ENCODE measurements at places on chromosomes 2 and 18.

DNA sequence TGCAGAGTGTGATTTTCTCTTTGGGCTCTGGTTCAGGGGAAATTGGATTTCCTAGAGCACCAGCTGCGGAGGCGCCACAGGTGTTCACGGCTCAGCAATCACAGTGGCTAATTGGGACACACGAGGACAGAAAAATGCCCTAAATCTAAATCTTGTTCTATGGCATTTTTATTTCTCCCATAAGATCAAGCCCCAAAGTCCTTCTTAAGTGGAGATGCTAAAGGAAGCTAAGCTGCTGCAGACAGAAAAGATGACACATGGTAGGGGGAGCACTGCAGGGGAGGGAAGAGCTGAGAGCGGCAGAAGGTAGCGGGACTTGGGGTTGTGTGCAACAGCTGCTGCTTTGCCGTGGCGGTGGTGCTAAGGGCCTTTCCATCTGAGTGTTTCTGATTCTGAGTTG, 280.6 kb downstream of the MYT1L start:
- no peak for DNase-seq

- no peak for DNase-seq
Observed at GRCh38 chr2:143700865-143701264, 571.6 kb downstream of the ARHGAP15 start.

GRCh38 chr2:8212239-8212638, 469.6 kb upstream of the ID2 start:
- no peak for DNase-seq

- no peak for DNase-seq
Observed at GRCh38 chr2:39704540-39704939, 38.8 kb downstream of the TMEM178A start.

- DNase-seq = no peak
Observed at GRCh38 chr2:232999354-232999753, 13.7 kb downstream of the NGEF start.

DNA sequence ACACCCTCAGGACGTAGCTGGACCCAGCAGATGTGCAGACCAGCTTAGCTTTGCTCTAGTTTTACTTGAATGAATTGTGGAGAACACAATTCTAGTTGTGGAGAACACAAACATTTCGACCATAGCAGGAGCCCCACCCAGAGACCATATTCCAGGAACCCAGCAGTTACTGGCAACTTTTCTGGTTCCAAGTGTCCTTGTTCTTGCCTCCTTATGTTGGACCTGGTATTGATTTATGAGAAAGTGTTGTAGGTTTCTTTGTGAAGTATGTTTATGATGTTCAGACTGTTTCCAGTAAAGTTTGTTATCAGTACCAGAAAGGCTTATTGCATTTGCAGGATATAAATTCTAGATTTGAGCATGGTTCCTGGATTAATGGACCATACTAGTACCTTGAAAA, 51.0 kb downstream of the LTBP1 start:
- DNase-seq = no peak

- no peak for DNase-seq
Observed at GRCh38 chr2:129885735-129886134, 93.7 kb upstream of the RAB6C start.

DNA sequence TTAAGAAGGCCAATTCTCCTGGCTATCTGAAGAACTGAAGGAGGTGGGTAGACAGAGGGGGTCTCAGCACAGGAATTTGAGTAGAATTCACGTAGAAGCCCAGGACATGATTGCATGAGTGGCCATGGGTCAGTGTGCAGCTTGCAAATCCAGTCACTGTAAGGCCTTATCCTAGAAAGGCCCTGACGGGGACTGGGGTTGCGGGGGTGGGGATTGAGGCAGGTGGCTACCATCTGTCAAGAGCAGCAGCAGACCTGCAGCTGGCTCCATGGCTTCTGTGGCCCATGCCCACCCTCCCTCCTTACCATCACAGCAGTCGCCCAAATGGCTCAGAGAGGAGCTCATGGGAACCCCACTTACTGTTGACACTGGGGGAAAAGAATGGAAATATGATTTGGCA, 34.6 kb upstream of the SLC14A1 start:
- no peak for DNase-seq

DNA sequence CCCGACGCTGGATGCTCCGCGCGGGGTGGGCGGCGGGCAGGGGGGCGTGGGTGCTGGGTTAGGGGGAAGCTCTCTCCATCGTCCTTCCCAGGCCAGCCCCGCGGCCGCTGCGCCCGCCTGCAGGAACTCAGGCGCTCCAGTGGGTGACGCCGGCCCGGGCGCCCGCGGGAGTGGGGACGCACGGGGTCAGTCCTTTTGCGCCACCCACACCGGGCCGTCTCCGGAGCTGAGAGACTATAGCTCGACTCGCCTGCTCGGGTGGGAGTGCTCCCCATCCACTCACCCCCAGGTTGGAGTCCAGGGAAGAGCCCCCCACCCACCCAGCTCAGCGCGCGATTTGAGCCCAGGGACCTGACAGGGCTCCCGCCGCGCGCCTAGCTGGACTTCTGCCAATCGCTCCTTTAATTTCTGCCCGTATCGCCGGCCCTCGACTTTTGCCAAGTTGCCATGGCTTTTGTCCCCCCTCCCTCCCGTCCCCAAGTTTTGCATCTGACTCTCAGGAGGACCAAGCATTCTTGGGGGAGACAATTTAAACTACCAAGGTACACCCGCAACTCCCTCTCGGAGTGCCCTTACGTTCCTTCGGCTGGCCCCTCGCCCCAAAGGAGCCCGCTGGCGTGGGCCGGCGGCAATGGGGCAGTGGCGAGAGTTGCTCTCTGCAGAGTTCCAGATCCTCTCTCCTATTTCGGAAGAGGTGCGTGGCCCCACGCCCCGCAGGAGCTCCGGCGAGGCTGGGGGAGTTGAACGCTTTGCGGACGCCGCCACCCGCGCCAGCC, 205.8 kb upstream of the SMAD2 start:
- no peak for DNase-seq

DNA sequence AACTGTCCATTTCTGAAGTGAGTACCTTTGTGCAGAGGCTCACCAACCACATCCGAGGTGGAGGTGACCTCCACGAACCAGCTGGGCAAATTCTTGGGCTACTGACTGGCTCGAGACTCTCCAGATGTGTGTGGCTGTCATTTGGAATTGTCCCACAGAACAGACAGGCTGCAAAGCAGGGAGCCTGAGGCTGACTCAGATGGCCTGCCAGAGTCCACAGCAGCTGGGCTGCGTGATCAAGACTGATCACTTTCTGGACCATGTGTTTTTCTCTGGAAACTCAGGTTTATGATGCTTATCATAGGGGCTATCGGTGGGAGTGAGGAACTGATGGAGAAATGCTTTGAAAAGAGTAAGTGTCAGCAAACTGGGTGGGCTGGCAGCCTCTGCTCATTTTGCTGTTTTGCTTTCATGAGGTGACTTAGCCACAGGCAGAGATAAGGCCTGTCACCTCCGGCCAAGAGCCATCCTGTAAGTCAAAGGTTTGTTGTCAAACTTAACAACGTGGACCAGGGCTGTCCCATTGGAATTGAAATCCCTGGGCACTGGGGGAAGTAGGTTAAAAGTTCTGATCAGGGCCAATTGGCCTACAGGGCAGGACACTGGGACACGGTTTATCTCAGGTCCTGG, 120.4 kb downstream of the LIPG start:
- no peak for DNase-seq

GRCh38 chr2:63983986-63984605, 35.1 kb downstream of the VPS54 start:
- no peak for DNase-seq

DNA sequence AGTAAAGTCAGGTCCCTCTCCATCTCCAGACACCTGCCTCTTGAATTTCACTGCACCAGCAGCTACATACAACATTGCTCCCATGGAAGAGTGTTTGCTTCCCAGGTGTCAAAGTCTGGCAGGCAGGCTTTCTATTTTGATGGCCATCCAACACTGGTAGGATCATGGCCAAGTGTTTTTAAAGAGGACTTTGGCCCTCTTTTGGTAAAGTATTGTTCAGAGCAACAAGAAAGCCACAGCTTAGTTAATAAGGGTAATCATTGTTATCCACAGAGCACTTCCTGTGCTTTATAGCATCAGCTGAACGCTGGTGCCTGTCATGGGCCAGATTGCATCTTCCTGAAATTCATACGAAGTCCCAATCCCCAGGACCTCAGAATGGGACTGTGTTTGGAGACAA, 133.2 kb downstream of the NCK2 start:
- DNase-seq = no peak

GRCh38 chr2:66872081-66872985, 437.4 kb downstream of the MEIS1 start:
- DNase-seq = no peak

- no peak for DNase-seq
Observed at GRCh38 chr2:26480566-26481423, 2.9 kb upstream of the OTOF start.

GRCh38 chr2:38201784-38202183, 125.8 kb upstream of the CYP1B1 start:
- no peak for DNase-seq

- no peak for DNase-seq
Observed at GRCh38 chr2:222669353-222669752, 2.1 kb upstream of the MOGAT1 start.

DNA sequence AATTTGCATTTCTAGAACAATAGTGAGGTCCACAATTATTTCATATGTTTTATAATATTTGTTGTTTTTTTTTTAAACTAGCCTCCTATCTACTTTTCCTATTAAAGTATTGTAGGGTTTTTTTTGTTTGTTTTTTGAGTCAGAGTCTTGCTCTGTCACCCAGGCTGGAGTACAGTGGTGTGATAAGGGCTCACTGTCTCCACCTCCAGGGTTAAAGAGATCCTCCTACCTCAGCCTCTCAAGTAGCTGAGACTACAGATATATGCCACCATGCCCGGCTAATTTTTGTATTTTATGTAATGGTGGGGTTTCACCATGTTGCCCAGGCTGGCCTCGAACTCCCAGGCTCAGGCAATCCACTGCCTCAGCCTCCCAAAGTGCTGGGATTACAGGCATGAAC, 122.5 kb downstream of the SLC39A10 start:
- DNase-seq = no peak

DNA sequence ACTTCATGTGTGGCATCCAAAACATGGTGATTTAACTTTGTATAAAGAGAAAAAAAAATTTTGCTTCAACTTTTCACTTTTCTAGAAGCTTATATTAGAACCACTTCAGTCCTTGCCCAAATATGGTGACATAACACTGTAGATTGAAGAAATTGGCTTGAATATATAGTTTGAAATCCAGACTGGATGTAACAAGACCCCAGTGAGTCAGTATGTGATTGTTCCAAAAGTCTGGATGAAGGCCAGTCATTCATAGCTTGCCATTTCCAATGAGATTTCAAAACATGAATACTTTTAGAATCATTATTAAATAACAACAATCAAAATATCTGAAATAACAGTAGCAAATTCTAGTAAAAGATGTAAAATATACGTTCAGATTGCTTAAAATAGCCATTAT, 104.8 kb upstream of the FN1 start:
- no peak for DNase-seq

- no peak for DNase-seq
Observed at GRCh38 chr2:216644842-216645635, 11.8 kb downstream of the IGFBP2 start.

DNA sequence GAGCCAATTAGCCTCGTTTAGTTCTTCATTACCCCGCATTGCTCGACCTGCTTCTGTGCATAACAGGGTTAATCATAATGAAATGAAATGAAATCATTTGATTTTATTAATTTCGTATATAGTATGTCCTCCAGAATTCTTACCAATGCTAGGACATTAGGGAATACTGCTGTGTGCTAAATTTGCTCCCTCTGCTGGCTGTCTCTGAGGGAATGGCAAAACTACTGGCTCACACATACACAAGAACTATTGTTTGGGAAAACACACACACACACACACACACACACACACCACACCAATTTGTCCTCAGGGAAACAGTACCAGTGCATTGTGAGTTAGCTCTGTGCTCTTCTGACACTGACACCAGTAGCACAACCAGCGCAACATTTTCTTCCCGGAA, 273.3 kb upstream of the TCF4 start:
- DNase-seq = no peak

DNA sequence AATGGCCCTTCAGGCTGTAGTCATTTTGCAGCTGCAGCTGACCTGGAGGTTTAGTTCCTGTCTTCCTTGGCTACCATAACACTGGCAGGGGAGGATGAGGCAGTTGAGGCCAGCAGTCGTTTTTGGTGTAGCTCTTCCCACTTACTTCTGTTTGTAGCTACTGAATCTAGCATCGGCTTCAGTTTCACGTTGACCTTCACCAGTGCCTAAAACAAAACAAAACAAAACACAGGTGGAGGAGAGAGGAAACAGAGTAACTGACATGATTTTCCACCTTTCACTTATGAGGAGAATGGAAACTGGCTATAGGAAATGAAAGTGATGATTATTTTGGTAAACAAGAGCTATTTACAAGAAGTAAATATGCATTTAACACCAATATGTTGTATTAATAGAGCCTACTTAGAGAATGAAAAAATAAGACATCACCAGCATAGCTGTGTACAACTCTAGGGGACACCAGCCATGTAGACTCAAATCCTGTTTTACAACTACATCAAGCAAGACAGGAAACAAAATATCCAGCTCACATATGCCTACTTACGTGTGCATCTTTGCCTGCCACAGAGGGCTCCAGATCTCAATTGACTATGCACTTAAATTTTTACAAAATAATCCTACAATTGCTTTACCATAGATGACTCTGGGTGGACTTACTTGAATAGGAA, 236.9 kb downstream of the AGPS start:
- DNase-seq = no peak

- DNase-seq = no peak
Observed at GRCh38 chr18:4806331-4806730, 351.2 kb upstream of the DLGAP1 start.

DNA sequence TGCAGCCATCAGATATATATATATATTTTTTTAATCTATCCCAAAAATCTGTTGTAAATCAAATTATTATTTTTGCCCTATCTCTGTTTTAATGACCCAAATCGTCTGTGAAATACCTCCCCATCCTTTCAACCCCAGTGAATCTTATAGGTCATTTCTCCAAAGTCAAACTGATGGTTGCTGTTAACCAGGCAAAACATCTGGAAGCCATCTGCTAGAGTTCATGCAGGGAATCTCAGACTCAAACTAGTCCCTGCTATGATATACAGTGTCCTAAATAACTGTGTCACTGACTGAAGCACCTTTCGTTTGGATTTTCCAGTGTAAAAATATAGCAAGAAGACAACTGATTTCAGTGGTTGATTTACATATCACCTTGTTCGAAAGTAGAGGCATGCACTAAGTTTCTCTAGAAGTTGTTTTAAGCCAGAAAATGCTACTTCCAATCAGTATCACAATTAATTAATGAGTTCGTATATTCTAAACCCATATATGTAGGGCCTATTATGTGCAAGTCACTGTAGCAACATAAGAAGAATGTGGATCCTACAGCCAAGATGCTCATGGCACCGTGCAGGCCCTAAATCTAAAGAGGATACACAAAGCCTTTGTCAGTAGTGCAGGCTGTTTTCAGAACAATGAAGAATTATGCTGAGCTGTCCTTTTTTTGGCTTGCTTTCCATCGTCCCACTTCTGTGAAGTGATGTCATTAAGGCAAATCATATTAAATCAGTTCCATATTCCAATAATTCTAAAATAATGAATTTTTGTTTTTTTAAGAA, 566.0 kb downstream of the STK39 start:
- DNase-seq = no peak

GRCh38 chr2:49687918-49688317, 533.6 kb upstream of the FSHR start:
- no peak for DNase-seq

Measured in stimulated activated naive CD8-positive, alpha-beta T cell treated with anti-CD3 and anti-CD28 coated beads, Interleukin-15, amount 100 ng/mL, for 72 hours (primary cell).